Stimulated activated CD4-positive, alpha-beta T cell treated with anti-CD3 and anti-CD28 coated beads, TNF-alpha, amount 100 ng/mL, for 1 hour (primary cell): ENCODE measurements at places on chromosomes 4 and X.

- no peak for DNase-seq
Measured at GRCh38 chr4:183347566-183347965, 25.3 kb upstream of the CLDN24 start.

DNA sequence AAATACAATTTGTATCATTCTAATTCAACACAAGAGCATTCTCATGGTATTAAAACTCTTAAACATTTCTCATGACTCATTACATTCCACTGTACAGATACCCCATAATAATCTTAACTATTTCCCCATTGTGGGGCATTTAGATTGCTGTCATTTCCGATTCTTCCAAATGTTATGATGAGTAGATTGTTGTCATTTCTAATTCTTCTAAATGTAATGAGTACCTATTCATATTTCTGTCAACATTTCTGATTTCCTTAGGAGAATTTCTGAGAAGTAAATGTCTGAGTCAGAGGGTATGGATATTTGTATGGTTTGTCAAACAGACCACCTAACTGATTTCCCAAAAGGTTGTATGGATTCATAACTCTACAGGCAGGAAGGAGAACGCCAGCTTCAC, 8.3 kb downstream of the S100G start:
- no peak for DNase-seq

GRCh38 chr4:104868533-104868932, 278.1 kb upstream of the TET2 start:
- no peak for DNase-seq

DNA sequence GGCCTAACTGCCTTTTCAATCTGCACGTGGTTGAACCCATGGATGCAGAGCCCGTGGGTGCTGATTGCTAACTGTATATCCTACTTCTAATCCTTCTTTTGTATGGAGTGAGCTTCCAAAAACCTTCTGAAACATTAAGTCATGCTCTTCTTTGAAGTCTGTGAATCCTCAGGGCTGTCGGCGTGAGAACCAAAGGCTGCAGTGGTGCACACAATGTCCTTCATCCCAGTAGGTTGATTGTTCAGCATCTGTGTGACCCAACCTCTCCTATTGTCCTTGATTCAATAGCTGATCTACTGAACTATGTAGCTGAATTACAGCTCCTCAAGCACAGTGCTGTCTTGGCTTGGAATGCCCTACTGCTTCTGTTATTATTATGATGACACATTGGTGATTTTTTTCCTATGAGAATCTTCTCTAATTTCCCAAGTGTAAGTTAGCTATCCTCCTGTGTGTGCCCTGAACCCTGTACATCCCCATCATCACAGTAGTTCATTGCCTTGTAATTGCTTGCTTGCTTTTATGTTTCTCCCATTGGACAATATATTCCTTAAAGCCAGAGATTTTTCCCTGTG, 294.6 kb downstream of the TRIML1 start:
- DNase-seq = no peak

DNA sequence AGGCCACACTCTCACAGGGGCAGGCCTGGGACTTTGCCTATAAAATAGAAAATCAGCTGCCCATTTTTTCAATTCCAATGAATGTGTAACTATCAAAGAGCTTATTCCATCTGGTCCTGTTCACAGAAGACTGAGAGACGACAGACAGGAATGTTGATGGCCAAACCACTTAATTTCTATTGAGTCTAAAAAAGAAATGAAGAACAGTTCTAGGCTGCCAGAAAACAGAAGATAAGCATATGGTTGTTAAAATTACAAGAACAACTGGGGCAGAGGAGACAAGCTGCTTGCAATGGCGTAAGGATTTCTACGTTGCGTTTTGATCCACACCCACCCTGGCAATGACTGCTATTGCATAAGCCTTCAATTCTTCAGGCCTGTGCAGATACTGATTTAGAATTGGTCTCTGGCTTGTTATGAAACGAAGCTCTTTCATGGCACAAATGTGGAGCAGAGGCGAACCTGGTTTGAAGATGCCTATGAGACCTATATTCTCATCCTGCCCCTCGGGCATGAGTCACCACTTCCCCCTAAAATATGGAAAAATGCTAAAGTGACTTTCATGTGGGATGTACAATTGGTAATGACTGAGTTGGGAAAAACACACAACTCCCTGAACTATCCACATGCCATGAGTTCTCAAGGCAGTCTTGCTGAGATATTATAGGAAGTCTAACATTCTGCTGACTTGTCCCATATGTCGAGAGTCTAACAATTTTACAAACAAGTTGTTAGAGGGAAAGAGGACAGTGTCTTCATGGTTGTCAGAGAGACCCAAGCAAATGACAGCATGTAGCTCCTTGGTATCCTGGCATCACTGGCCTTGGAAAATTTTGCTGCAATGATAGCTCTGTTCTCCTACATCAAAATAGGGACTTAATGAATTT, 37.9 kb upstream of the SORBS2 start:
- no peak for DNase-seq

DNA sequence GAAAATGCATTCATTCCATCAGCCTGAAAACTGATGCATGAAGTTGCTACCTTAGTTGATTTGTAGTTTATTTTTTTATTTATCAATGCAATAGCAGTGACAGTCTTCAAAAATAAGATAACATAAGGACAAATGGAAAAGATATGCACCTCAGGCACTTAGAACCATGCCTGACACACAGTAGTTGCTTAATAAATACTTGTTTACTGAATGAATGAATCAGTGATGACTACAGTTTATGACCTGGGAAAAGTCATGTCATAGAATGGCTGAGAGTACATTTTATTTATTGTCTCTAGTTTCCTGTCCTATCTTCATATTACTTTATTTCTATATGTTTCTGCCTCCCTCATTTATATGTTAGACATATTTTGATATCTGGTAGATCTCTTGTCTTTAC, 171.8 kb downstream of the TLL1 start:
- no peak for DNase-seq

GRCh38 chr4:52687696-52688095, 28.6 kb upstream of the USP46 start:
- DNase-seq = no peak

DNA sequence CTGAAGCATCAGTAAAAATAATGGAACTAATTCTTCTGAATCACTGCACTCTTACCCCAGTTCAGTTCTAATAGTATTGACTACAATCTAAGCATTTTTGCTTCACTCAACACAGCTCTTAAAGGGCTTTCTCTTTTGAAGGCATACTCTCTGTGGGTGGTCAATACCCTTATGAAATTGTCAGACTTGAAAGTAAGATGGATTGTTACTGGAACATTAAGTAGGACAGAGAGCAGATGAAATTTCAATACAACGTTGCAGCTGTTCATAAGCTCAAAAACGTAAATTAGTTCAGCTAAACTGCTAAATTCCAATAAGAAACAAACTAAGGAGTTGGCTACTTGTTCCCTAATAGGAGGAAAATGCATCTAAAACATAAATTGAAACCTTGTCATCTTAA, 352.3 kb upstream of the TENM3 start:
- DNase-seq = no peak

GRCh38 chr4:25403699-25404098, 26.6 kb downstream of the ANAPC4 start:
- no peak for DNase-seq

GRCh38 chrX:97074400-97074799, 190.7 kb downstream of the RPA4 start:
- no peak for DNase-seq

DNA sequence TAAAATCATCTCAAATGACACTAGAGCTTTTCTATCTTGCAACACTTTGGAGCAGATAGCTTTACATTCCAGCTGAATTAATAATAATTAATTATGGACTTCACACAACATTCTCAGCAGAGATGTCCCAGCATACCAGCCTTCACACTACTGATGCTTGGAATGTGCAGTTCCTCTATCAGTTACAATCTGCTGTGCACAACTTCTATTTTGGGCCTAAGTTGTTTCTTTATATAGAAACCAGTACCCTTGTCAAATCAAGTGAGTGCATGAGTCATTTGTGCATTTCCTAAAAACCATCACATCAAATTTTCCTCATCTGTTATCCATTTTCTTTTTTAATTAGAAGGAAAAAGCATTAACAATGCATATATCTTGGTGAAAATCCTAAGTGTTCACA, 8.8 kb upstream of the RASL11B start:
- DNase-seq = no peak

- no peak for DNase-seq
Measured at GRCh38 chrX:124984140-124984813, 335.4 kb upstream of the TEX13C start.

DNA sequence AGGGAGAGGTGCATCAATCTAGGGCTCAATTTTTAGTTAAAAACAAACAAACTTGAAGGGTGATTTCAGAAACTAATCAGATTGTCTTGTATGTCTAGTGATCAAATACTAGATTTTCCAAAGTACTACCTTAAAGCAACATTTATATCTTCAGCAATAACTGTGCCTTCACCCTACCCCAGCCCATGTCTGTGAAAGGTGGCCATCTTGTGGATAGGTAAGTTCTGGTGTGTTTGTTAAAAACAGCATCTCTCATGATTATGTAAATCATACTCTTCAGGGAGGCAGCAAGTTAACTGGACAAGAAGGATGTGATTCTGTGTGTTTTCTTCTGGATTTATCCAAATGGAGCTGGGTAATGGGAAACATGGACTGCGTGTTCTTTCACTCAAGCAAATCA, 81.4 kb upstream of the ACSL1 start:
- DNase-seq = no peak

DNA sequence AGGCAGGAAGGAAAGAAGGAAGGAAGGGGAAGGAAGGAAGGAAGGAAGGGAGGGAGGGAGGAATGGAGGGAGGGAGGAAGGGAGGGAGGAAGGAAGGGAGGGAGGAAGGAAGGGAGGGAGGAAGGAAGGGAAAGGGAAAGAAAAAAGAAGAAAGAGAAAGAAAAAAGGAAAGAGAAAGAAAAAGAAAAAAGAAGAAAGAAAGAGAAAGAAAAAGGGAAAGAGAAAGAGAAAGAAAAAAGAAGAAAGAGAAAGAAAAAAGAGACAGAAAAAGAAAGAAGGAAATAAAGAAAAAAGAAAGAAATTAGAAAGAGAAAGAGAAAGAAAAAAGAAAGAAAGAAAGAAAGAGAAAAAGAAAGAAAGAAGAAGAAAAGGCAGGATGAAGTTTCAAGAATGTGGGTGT, 15.0 kb upstream of the NHSL2 start:
- no peak for DNase-seq

- no peak for DNase-seq
Measured at GRCh38 chr4:60865273-60865672, 334.9 kb upstream of the ADGRL3 start.

- DNase-seq = no peak
Measured at GRCh38 chr4:101977076-101977475, 186.5 kb downstream of the BANK1 start.

- DNase-seq = no peak
Measured at GRCh38 chrX:51148848-51149247, 183.8 kb upstream of the NUDT10 start.

- no peak for DNase-seq
Measured at GRCh38 chr4:40702800-40703151, 47.0 kb upstream of the NSUN7 start.

DNA sequence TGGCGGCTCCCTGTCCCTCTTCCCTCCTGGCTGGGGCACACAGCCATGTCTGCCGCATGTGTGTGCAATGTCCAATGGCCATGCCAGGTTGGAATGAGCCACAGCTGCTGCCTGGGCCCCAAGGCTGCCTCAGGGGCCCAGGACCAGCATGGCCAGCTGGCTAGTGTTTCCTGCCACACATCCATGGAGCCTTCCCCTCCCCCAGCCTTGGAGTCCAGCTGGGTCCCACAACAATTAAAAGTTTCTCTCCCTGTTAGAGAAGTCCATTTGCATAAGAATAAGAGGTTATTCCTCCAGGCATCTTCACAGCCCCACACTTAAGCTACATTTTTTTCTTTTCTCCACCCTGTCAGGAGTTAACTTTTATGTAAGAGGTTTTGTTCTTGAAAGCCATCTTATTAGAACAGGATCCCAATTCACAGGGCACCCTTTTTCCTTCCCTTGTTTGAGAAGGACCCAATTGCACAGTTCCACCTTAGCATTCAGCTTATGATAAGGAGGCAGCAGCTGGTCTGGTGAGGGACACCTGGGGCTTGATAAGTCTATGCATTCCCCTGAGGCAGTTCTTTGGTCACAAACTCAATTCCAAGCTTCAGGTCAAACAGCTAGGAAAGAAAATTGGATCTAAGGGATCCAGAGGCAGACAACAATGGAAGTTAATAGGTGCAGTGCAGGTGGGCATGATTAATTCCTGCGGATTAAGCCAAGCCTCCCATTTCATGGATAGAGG, 963.3 kb upstream of the GRIA3 start:
- DNase-seq = no peak

- DNase-seq = no peak
Measured at GRCh38 chrX:39440799-39441284, 639.6 kb downstream of the MID1IP1 start.

DNA sequence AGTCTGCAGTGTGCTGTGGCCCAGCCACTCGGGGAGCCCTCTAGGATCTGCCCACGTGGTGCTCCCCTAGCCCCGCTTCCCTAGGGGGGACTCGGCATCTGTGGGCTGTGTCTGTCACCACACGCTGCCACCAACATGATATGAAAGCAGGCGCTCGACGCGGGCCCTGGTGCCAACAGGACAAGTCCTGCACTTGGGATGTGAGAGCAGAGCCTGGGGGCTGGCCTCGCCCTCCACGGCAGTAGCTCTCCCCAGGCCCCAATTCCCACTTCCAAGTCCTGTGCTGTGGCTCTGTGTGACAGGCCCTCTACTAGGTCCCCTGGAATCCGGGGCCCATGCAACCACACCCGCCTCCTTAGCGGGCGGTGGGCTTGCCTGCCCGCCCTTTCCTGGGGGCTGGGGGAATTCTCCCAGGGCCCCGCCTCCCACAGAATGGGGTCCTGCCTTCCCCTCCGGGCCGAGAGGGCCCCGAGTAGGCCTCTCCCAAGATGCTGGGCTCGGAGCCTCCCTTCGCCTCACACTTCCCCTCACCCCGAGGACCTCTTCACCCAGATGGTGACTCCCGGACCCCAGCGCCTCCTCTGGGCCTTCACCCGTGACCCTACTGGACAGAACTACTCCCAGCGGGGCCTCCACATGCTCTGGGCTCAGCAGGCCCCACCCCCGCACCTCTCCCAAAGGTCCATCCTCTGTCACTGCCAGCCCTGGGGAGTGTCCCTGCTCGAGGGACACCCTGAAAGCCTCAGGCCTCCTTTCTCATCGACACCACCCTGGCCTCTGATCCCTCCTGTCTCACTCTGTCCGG, 11.2 kb downstream of the LRPAP1 start:
- DNase-seq = no peak
